ENCODE measurements at places on chromosomes 16 and 17. TPM values are rescaled to one million over a fixed set of nuclear protein-coding genes. Genes with fewer than 3 reads are reported as not detected.

DNA sequence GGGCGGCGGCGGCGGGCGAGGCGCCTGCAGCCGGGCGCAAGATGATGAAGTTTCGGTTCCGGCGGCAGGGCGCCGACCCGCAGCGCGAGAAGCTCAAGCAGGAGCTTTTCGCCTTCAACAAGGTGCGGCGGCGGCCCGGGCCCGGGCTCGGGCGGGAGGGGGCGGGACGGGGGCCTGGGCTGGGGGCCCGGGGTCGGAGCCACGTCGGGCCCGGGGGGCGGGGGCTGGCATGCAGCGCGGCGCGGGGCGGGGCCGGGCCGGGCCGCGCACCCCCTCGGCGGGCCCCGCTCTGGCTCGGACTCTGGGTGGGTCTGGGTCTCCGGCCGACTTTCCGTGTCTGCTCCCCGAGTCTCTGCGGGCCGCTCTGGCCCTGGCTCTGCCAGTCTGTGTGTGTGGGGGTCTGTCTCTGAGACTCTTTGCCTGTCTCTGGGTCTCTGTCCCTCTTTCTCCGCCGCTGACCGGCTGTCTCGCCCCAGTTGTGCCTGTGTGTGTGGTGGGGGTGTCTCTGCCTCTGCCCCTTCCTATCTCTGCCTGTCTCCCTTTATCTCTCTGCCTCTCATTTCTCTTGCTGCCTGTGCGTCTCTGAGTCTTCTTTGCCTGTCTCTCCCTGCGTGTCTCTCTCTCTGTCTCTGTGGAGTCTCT lies 328 bp downstream of the LLGL1 start:
- no peak for DNase-seq

- peak; percentile 86 for DNase-seq
These were observed 30.9 kb upstream of the SEC14L1 start for GRCh38 chr17:77109764-77110359.

DNA sequence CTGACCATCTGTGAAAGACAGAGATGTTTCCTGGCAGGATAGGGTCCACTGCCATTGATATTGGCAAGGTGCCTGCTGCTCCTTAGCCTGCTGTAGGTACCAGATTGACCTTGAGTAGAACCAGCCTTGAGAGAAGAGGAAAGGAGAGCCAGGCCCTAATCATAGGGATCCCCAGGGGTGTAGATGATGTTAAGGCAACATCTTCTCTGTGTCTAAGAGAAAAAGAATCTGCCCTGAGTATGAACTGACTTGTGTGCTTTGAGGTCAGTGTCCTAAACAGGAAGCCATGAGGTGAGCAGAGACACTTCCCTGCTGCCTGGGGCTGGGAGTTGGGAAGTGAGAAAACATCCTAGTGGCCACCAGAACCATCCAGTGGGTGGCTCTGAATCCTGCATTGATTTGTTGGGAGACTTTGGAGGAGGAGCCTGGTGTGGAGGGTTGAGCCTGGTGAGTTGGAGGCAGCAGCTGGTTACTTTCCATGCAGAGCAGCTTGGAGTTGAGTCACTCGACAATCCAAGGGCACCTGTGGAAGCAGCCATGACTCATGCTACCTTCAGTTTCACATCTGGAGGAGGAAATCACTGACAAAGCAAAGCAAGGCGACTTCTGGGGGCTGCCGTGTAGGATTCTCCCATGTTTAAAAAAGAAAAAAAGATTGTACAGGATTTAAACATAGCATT lies 47.8 kb downstream of the BMERB1 start:
- DNase-seq: peak; percentile 17

- DNase-seq: no peak
These were observed 99.2 kb upstream of the PLCG2 start for GRCh38 chr16:81679721-81680430.

DNA sequence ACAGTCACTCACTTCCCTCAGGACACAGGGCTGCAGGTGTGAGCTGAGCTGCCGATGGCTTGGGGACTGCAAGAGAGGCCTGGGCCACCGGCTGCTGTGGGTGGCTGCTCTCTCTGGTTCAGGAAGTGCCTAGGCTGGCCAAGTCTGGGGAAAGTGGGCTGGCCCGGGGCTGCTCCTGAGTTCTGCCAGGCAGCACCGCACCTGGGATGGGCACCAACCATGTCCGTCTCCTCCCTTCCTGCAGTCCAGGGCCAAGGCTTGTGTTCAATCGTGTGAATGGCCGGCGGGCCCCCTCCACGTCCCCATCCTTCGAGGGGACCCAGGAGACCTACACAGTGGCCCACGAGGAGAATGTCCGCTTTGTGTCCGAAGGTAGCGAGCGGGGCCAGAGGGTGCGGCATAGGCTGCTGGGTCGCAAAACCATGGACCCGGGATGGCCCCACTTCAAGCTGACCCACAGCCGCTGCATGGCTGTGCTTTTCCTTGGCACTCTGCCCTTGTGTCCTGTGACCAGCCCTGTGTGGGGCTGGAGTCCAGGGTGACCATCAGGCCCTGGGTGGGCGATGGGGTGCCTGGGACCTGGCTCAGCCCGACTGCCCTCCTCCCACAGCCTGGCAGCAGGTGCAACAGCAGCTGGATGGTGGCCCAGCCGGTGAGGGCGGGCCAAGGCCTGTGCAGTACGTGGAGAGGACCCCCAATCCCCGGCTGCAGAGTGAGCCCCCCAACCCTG lies 1.8 kb upstream of the WDR90 start:
- no peak for DNase-seq

DNA sequence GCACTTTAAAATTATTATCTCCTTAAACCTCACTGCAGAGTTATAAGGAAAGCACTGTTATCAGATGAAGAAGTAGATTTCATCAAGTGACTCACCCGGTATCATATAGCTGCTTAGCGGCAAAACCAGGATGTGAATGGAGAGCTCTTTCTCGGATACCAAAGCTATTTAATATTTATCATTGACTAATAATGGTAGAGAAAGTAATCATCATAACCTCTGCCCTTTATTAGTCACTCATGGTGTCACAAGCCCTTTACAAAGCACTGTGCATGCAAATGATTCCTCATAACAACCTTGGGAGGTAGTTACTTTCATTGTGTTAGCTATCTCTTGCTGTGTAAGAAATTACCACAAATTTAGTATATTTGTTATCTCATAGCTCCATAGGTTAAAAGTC lies 592.9 kb downstream of the MAF start:
- DNase-seq: no peak

DNA sequence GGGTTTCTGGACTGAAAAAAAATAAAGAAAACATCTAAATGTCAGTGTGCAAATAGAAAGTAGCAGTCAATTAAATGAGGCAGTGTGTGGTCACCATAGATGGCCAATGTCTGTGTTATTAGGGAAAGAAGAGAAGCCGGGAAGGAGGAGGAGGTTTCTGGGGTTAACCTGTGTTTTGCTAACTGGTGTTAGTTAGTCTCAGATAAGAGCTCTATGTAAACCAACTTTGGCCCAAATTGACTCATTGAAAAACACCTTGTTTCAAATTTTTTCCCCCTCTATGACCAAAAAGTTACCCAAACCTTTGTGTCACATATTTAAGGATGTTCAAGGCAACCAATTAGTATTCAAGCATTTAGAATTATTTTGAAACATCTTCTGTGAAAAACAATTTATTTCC lies 530.9 kb downstream of the MAF start:
- DNase-seq: no peak

DNA sequence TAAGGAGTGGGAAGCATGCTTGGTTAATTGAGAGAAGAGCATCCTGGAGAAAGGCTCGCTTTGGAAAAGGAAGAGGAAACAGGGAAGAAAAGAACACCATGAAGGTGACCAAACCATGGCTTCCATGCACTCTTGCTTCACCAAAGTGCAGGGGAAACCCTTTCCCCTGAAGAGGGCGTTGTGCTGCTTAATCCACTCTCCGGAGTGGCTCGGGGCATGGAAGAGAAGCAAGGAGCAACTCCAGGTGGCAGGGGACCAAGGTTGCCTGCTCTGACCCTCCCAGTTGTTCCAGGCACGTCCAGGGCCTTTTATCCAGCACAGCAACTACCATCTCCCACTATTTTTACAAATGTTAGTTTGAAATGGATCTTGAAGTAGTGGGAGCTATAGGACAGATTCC lies 108.1 kb downstream of the STX8 start:
- no peak for DNase-seq

DNA sequence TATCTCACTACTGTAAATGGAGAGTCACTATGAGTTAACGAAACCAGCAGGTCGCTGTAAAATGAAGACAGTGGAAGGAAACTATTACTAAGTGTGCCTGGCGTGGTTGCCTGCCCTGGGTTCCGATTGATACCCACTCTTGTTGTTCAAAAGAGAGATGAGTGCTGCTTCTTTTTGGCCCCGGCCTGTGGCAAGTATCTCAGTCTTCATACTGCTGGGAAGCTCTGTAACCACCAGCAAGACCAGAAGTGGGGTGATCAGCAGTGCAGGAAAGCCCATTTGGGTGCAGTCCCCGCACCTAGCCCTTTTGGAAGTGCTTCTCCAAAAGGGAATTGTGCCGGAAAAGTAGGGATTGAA lies 104.5 kb downstream of the SNX29 start:
- no peak for DNase-seq

DNA sequence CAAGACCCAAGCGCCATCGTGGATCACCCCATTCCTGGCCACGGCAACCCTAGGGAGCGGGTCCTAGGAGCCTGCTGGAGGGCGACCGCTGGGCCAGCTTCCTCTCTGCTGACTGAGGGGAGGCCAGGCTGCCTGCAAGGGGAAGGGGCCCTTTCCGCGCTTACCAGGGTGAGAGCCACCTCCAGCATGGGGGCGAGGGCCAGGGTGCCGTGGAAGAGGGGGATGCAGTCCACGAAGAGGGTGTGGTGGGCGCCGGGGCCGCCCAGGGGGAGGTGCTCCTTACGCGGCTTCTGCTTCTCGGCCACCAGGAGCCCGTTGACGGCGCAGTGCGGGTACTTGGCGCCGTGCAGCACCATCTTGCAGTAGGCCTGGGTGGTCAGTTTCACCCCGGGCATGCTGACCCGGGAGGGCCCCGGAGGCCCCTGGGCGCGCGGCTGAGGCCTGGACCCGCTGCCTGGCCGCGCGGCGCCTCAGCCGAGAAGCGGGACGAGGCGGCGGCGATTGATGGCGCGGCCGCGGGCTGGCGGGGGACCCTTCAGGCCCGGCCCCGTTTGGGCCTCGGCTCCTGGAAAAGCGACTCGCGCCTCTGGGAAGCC lies 345 bp downstream of the EMC8 start:
- DNase-seq: no peak

DNA sequence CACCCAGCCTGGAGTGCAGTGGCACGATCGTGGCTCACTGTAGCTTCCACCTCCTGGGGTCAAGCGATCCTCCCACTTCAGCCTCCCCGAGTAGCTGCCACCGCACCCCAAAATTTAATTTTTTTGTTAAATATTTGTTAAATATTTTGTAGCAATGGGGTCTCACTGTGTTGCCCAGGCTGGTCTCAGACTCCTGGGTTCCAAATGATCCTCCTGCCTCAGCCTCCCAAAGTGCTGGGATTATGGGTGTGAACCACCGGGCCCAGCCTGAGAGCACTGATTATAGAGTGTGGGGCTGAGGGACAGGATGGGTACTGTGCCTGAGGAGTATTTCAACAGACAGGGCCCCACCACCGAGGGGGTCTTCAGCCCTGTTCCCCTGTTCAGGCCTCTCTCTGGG lies 35.6 kb downstream of the TPSG1 start:
- DNase-seq: no peak

- no peak for DNase-seq
These were observed 9.3 kb downstream of the ZACN start for GRCh38 chr17:76088041-76088867.

GRCh38 chr17:17628388-17629008 lies 37.0 kb upstream of the PEMT start:
- DNase-seq: no peak

DNA sequence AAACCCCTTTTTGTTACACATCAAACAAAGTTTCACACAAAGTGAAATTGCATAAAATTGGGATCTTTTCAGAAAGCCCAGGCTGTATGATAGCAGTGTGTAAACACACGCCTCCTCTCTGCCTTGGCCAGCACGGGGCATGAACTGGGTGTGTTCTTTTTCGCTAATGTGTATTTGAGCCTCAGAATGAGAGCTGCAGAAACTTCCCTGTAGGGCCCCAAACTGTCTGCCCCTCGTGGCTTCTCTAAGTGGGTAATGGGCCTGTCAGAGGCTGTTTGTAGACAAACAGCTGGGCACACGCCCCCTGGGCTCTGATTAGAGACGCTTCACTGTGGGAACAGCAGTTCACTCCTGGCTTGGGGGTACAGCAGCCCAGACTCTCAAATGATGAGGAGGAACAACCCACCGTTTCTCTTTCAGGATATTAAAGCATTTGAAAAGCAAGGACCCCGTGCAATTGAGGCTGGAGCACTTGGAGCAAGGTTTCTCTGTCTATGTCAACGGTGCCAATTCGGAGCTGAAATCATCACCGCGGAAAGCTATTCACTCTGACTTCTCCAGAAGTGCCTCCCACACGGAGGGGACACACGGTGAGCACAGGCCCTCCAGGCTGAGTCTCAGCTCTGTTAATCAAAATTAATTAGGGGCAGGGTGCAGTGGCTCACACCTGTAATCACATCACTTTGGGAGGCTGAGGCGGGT lies 78.4 kb downstream of the KATNIP start:
- DNase-seq: no peak

DNA sequence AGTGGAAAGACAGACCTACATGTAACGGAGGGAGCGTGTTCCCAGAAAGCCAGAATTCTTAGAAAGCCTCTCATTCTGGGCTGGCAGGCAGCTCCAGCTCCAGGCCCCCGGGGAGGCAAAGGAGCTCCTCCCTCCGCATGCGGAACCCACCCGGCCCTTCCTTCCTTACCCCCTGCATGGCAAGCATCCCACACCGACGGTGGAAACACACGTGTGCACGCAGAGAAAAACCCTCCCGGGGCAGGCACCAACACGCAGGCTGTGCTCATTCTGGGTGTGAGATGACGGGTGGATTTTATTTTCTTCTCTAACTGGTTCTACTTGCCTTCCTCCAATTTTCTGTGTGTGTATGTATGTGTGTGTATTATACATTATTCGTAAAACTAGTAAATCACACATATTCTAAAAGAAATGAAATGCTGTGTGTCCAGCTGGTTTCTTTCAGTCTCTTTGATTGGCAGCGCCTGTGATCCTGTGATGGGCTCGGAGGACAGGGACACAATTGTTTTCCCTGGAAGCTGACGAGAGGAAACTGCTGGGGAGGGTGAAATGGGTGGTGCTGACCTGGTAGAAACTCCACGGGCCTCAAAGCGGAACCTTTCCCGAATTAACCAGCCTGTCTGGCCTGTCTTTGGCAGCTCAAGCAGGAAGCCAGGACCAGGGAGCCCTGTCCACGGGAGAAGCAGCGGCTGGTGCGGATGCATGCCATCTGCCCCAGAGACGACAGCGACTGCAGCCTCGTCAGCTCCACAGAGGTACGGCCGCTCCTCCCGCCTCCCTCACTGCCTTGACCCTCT lies 22.2 kb downstream of the CARD14 start:
- peak; percentile 36 for DNase-seq

DNA sequence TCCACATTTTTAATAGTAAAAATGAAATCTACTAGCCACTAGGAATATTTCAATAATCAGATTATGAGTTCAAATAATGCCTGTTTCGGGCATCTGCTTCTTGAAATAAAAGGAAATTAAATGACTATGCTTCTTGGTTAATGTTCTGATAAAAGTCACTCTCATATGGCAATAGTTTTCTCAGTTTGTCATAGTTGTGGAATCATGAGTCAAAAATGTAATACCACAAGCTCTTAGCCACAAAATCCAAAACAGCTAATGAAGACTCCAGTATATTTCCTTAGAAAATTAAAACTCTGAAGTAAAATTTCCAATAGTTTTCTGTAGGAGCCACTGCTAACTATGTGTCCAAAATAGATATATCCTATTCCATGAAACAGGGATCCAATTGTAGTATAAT lies 676.3 kb upstream of the CDH8 start:
- peak; percentile 58 for DNase-seq

GRCh38 chr17:75619506-75620431 lies 13.5 kb upstream of the SMIM5 start:
- DNase-seq: no peak

Gene PDILT
- total RNA-seq: not detected

Gene ADCY7
- 13.6 TPM for total RNA-seq

Gene CDIP1
- total RNA-seq: 6.6 TPM

Gene PLA2G10
- total RNA-seq: not detected

Measured in skin of body (tissue), 3 donors.